ENCODE measurements at places on chromosomes 4 and X.
A peak's percentile ranks its signal among the peaks of the same experiment; 100 is the strongest.

DNA sequence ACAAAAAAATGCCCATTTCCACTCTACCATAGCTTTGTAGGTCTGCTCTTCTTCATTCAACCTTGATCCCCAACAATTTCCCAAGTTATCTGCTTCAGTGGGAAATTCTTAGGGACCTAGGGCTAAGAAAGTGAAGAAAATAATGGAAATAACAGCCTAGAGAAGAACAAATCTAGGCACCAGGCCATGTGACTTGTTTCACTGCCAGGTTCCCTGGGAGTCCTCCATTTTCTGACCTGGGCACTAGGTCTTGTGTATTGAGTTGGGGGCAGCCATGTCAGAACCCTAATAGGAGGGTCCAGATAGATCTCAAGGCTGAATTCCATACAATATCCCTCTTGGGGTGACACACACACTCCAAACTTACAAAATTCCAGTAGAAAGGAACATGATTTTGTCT, 194.6 kb upstream of the STK26 start:
- no peak for DNase-seq

DNA sequence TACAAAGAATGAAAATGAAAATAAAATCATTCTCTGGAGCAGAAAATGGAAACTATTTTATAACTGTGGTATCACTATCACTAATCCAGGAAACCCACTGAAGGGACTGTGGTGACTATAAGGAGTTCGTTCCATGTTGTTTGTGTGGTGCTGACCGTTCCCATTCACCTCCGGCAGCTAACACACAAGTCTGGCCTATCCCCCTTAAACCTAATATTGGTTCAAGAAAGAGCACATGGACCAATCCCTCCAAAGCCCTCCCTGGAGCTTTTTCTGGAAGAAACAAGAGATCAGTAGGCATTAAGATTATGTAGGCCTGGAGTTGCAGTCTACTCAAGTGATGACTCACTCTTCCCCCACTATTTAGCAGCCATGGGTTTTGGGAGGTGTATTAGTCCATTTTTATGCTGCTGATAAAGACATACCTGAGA, 25.9 kb upstream of the FAM241A start:
- DNase-seq = no peak

DNA sequence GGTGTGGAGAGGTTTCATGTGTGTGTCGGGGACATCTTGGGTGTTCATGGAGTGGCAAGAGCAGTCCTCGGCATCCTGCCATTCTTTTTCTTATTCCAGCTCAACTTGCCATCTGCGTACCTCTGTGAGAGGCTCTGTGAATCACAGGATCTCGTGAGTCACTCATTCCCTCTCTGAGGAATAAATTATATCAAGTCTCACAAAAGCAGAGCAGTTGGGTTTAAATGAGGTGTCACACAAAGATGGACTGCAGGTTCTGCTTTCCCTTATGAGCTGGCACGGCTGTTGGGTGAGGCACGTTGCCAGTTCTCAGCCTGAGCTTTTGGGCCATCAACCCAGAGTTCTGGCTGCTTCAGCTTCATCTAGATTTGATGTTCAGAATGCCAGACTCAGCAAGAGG, 6.8 kb upstream of the OCIAD2 start:
- peak; percentile 94 for DNase-seq

DNA sequence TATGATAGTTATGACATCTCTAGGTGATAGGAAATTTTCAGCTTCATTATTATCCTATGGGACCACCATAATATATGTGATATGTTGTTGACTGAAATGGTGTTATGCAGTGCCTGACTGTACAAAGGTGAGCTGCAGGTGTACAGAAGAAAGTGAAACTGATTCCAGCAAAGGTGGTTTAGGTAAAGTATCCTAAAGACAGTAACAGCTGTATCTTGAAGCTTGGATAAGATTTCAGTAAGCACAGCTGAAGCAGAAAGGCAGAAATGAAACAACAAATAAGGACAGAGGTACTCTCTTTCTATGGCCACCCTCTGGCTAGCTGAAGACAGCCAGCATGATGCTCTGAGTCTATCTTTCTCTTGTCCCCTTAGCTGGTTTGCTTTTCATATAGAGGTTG, 30.0 kb upstream of the PGK1 start:
- no peak for DNase-seq

- DNase-seq = no peak
Measured at GRCh38 chr4:54173281-54173912, 55.7 kb upstream of the PDGFRA start.

DNA sequence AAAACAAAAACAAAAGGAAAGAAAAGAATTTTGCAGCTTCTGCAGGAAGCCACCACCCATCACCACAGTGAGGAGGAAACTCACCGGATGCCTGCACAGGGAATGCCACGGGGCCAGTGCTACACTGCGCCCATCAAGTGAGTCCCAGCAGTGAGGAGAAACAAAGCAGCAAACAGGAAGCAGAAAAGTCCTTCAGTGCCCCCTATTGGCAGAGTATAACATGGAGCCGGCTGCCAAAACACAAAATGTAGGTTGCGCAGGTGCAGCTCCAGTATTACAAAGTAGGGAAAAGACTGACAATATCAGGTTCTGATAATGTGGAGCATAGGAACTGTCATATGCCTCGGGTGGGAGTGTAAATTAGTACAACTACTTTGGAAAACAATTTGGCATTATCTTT, 23.3 kb upstream of the SCML2 start:
- DNase-seq = peak; percentile 34

GRCh38 chr4:183620421-183620820, 38.6 kb downstream of the RWDD4 start:
- DNase-seq = no peak

DNA sequence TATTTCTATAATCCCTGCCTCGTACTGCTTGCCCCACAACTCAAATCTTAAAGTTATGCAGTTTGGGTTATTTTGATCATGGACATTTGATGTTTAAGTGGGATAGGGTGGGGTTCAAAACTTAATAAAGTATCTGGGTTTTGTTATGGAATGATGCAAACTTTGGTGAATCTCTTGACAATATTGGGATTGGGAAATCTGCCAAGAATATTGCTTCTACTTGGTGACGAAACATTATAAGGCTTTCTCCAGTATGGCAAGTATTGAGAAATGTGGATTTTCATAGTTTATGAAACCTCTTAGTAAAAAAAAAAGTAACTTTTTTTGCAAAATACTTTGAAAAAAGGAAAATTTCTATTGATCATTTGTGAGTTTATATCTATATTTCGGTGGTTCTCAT, 130.8 kb upstream of the SFRP2 start:
- no peak for DNase-seq

GRCh38 chrX:136032370-136032769, 47.1 kb downstream of the SLC9A6 start:
- DNase-seq = no peak

All from ELR (cell line).